Lower leg skin (tissue), 4 donors: ENCODE measurements at places on chromosomes 1 and 21. TPM values are rescaled to one million over a fixed set of nuclear protein-coding genes. Genes with fewer than 3 reads are reported as not detected.

GRCh38 chr1:17768651-17769241 is 13.6 kb downstream of the ACTL8 start:
- no peak for DNase-seq

DNA sequence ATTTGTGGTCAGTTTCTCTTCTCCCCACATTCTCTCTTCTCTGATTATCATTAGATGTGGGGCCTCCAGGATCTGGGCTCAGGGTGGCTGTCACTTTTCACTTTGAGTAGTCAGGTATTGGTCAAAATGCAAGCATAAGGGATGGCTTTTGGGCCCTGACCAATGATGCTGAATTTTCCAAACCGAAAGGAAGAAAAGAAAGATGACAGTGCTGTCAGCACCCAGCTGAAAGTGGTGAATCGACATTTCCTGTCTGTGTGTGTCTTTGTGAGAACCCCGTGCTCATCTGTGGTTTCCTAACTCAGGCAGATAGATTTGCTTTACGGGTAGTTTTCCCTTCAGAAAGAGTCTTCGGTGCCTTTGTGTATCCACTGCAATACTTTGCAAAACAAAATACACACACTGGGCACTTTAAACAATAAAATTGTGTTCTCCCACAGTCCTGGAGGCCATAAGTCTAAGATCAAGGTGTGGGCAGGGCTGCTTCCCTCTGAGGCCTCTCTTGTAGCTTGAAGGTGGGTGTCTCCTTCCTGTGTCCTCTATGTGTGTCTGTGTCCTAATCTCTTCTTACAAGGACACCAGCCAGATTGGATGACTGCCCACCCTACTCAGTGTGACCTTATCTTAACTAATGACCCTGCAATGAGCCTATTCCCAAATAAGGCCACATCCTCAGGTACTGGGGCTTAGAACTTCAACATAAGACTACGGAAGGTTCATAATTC is 274.8 kb upstream of the AJAP1 start:
- no peak for DNase-seq

DNA sequence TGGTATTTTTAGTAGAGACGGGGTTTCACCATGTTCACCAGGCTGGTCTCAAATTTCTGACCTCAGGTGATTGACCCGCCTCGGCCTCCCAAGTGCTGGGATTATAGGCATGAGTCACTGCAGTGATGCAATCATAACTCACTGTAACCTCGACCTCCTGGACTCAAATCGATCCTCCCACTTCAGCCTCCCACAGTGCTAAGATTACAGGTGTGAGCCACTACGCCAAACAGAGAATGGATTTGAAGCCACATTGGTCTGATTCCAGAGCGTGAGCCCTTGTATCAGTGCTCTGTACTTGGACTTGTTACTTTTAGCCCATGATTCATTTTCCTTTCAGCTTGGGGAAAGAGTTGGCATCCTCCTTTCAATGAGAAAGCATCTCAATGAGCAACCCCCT is 14.9 kb upstream of the ZNF683 start:
- no peak for DNase-seq

DNA sequence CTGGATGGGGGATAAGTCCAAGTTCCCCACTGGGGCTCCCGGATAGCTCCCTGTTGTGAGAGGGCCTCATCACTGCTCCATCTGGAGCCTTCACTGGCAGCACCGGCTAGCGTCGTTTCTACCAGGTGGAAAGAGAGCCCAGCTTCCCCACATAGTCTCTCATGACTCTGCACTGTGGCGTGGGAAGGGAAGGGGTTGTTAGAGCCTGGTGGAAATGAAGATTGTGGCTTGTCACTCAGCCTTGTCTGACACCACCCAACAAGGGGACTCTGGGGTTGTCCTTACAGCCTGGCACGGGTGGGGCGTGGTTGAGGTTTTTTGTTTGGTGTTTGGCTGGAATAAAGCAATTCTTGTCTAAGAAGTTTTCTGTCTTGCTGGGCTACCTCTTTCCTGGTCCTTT is 94.6 kb downstream of the ADARB1 start:
- peak; percentile 63 for DNase-seq

DNA sequence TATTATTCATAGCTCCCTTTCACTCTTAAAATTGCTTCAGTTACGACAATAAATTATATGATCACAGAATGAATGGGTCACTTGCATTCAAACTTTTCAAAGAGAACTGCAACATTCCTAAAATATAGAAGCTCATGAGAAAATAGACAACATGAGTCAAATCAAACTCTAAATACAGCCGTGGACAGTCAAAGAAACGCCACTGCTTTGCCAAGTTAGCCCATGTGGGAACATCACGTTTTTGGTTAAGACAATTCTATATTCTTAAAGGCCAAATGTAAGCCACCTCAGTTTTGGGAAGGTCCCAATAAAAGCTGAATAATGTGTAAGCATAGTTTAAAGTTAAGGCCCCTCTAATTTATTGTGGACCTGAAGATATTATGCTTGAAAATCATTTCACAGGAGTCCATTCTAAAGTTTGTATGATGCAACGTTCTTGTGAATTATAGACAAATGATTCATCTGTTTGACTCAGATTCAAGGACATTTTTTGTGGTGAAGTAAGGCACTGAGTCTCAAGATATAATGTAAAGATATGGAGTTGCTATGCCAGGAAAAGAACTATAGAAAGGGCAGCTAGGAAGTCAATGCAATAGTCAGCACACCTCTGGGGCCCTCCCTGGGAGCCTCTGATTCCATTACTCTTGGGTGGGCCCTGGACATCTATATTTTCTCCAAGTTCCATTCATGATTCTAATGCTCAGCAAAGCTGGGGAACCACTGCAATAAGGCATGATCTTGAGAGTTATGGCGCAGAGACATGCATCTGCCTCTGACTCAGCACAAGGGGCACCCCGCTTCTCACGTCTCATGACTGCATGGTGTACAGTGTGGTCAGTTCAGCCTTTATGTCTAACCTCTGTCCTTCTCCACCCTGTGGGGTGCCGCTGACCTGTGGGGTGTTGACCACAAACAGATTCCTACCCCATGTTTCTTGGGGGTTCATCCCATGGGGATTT is 33.9 kb downstream of the ETS2 start:
- no peak for DNase-seq

DNA sequence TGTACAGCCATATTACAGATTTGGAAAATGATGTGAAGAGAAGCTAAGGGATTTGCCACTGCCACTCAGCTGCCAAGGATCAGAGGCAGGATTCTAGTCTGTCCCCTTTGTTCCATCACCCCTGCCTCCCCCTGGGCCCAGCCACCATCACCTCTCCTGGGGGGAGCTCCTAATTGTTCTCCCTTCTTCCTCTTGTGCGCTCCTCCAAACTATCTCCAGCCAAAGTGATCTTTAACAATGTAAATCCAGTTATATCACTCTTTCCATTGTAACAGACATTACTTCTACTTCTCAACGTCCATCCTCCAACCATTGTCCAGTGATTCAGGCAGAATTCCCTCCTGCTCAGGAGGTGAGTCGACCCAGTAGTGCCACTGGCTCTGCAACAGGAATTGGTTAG is 164.1 kb downstream of the PLPP3 start:
- DNase-seq: no peak

RLF gene
- total RNA-seq: 26.1 TPM
